GM12864 (cell line): ENCODE measurements at places on chromosomes 13 and 19.

DNA sequence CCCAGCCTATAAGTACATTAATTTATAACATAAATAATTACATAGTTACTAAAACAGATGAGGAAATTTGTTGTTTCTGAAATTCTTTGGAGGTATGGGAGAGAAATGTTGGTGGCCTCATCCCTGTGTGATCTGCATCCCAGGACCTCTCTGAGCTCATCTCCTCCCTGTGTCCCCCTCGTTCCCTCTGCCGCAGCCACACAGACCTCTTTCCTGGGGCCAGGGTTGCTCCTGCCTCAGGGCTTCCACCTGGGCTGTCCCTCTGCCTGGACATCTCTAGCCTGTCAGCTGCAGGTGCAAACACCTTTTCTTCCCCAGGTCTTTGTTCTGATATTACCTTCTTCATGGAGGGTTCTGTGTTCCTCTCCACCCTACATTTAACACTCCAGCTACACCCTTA, 3.9 kb downstream of the ZNF766 start:
- DNase-seq, result no peak

DNA sequence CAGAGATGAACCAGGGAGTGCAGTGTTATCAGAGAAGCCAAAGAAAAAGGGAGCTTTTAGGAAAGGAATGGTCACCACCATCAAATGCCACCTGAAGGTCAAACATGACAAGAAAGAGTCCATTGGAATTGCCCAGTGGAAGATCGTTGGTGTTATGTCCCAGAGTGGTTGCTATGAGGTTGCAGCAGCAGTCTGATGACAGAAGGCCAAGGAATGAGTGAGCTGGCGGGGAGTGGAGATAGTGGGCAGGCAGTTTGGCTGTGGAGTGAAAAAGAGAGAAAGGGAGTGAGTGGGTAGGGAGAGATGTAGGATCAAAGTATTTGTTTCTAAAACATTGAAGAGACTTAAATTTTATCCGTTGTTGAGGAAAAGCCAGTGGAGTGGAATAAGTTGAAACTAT, 117.4 kb upstream of the WASF3 start:
- DNase-seq, result no peak

GRCh38 chr19:45789035-45789786, 3.4 kb downstream of the DMWD start:
- DNase-seq, result no peak

- no peak for DNase-seq
Measured at GRCh38 chr19:17259934-17260333, 4.6 kb downstream of the USHBP1 start.

DNA sequence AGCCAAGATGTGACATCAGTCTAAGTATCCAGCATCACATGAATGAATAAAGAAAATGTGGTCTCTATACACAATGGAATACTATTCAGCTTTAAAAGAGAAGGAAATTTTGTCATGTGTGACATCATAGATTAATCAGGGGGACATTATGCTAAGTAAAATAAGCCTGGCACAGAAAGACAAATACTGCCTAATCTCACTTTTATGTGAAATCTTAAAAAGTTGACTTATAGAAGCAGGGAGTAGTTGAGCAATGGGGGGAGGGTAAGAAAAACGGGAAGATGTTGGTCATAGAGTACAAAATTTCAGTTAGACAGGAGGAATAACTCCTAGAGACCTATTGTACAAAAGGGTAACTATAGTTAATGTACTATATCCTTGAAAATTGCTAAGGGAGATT, 10.4 kb upstream of the LCP1 start:
- no peak for DNase-seq

DNA sequence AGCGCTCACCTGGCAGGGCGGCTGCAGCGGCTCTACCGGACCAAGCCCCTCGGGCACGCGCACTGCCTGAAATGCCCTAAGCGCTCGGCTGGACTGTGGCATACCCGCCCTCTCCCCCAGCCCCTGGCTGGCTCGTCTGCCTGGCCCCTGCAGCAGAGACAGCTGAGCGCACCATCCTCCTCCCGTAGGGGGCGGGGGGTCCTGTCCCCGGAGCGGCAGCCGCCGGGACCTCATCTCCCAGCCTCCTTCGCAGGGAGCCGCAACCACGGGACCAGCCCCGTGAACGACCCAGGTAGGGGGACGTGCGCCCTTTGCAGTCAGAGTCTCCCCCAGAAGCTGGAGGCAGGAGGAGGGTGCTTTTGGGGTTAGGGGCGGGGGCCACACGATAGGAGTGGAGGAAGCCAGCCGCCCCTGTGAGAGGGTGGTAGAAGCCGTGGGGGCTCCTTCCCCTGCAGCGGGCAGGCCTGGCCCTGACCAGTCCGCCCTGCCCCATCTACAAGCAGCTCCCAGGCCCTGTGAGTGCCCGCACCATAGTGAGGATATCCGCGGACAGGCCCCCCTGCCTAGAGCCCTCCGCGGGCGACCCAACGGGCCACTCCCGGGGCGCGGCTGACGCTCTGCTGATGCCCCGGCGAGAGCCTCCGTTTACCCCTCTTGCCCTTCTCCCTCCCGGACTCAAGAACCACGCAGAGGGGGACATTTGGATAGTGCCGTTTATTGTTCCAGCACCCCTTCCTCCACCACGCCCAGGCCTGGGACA, 34.2 kb downstream of the ZNF787 start:
- DNase-seq, result no peak

- no peak for DNase-seq
Measured at GRCh38 chr13:101390461-101390860, 25.8 kb downstream of the NALCN start.

- DNase-seq, result no peak
Measured at GRCh38 chr13:77544355-77544754, 8.8 kb downstream of the SCEL start.

GRCh38 chr13:28470296-28470695, 24.6 kb downstream of the FLT1 start:
- no peak for DNase-seq

DNA sequence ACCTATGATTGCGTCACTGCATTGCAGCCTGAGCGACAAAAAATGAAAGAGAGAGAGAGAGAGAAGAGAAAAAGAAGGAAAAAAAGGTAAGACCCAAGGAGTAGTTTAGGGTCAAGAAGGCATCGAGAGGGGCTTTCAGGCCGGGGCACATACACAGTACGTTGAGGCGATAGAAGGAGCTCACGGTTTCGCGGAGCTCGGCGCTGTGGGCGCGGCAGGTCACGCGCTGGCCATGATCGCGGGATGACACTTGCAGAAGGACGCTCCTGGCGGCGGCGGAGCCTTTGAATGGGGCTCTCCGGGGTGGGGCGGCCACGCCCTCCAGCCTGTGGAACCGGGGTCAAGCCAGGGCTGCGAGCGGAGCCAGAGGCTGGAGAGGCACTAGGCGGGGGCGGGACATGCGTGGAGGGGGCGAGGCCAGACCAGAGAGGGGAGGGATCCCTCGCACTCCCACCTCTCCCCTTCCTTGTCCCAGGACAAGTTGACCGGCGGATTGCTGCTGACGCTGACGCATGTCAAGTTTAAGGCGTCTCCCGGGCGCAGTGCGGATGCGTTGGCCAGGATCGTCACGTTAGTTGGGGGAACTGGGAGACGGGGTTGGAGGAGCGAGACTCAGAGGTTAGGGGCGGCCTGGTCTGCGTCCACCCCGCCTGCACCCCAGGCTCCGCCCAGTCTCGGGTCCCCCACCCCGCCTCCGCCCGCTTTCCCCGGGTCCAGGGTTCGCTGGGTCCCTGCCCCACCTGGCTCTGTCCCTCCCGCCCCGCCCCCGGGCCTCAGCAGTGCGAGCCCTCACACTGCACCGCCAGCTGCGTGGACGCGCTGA, 6.9 kb downstream of the NPHS1 start:
- DNase-seq, result no peak

- DNase-seq, result no peak
Measured at GRCh38 chr13:98004107-98004506, 50.6 kb downstream of the IPO5 start.

- no peak for DNase-seq
Measured at GRCh38 chr13:112116187-112116950, 49.4 kb downstream of the SOX1 start.

GRCh38 chr13:20525144-20525600, 485 bp downstream of the CRYL1 start:
- no peak for DNase-seq

GRCh38 chr19:46614114-46614722, 10.7 kb downstream of the PTGIR start:
- no peak for DNase-seq

DNA sequence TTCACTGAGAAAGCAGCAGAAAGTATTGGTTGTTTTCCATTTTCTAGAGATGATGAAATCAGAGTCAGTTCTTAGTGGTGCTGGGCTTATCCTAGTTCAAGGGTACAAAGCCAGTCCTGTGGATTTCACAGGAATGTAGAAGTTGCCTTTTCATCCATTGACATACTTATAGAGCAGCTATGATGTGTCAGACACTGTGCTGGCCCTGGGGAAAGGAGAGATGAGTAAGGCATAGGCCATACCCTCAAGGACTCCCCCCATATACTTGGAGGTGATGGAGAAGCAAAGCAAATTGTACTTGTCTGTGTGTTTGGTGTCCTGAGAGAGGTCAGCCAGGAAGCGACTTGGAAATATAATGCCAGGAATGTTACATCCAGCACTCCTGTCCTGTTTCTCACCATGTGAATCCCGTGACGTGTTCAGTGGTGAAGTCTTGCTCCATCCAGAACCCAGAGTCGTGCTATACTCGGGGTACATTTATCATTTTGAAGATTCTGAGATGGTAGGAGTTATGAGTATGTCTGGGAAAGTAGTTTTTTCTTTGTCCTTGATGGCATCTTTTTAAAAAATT, 22.6 kb downstream of the ERCC5 start:
- no peak for DNase-seq

GRCh38 chr13:97474349-97474980, 40.5 kb downstream of the RAP2A start:
- no peak for DNase-seq

DNA sequence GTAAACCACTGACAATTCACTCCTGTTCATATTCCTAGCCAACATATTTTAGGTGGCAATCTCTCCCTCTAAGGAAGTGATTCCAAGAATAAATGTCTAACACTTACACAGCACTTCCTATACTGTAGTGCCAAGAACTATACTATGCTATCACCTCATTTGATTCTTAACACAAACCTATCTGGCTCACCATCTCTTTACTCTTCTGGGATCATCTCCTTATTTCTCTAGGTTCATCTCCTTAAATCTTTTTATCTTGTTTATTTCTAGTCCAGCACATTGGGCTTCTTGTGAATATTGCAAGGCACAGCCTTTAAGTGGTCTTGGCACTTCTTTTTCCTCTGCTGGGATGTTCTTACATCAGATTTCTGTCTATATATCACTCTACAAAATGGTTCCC, 366.3 kb downstream of the SLITRK6 start:
- DNase-seq, result no peak

DNA sequence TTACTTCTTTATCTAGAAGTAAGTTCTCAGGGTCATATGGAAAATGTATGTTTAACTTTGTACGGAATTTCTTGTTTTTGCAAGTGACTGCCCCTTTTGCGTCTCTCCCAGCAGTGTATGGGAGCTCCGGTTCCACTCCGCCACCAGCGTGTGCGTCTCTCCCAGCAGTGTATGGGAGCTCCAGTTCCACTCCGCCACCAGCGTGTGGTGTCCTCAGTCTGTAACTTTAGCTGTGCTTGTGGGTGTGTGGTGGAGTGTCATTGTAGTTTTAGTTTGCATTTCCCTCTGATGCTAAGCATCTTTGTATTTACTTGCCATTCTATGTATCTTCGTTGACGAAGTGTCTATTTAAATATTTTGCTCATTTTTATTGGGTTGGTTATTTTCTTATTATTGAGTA, 2.4 kb downstream of the CUL4A start:
- no peak for DNase-seq

- no peak for DNase-seq
Measured at GRCh38 chr13:44231786-44232516, 141.7 kb upstream of the SERP2 start.

GRCh38 chr19:35369522-35369921, 1.3 kb upstream of the GPR42 start:
- DNase-seq, result no peak

- no peak for DNase-seq
Measured at GRCh38 chr13:47679401-47679800, 321.7 kb downstream of the SUCLA2 start.

DNA sequence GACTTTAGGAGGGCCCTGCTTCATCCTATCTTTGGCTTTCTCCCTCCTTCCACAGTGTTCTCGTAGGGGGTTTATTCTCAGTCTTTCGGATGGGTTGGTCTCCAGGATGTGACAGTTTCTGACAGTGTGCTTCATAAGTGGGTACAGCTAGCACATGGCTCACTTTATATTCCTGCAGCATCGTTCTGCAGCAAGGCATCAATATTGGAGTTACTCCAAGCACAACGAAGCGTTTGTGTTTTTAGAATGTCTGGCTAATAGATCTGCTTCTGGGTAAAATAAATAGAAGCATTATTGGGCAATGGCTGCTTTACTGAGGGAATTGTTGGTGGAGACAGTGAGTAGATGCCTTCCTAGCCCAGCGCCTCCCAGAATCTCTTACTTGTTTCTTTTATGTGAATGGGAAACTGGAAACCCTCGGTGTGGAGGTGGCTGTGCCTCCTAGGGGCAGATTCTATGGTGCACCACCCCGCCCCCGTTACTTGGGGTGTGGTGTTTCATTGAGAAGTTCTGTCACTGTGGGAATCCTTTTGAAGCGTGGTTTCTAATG, 2.0 kb downstream of the FARP1 start:
- DNase-seq, result no peak

- DNase-seq, result no peak
Measured at GRCh38 chr13:41966671-41967070, 5.8 kb upstream of the VWA8 start.

- DNase-seq, result no peak
Measured at GRCh38 chr13:95553581-95554385, 1.3 kb downstream of the CLDN10 start.

- no peak for DNase-seq
Measured at GRCh38 chr19:35618857-35619256, 6.3 kb downstream of the HAUS5 start.

DNA sequence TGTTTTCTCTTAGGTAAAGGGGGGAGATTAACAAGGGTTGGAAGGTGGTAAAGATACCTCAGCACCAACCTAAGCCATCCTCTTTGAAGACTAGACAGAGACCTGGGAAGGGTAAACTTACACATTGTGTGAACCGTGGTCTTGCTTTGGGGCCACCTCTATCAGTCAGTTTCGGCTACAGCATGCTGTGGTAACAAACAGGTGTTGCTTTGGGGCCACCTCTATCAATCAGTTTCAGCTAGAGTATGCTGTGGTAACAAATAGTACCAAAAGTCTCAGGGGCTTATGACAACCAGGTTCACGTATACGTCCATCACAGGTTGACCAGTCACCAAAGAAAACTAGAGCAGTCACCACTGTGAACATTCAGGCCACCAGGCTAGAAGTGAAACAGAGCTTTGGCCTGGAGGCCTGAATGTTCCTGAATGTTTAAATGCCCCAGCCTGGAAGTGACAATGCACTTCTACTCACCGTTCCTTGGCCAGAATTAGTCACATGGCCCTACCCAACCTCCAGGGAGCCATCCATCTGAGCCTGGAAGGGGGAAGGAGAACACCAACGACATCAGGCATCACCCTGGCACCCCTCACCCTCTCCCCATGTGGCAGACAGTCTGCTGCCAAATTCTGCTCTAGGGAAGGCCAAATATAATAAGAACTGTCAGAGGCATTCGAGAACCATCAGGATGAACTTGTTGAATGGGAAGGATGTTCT, 3.8 kb downstream of the FXYD7 start:
- DNase-seq, result no peak
